ENCODE measurements at places on chromosomes 4 and X.

GRCh38 chr4:151797131-151797530 lies 36.3 kb upstream of the GATB start:
- DNase-seq = peak; percentile 6

GRCh38 chr4:88522702-88523324 lies 763 bp downstream of the PYURF start:
- peak; percentile 17 for DNase-seq

GRCh38 chr4:84574069-84574720 lies 8.7 kb upstream of the CDS1 start:
- no peak for DNase-seq

GRCh38 chr4:128307123-128307571 lies 19.5 kb upstream of the PGRMC2 start:
- no peak for DNase-seq

DNA sequence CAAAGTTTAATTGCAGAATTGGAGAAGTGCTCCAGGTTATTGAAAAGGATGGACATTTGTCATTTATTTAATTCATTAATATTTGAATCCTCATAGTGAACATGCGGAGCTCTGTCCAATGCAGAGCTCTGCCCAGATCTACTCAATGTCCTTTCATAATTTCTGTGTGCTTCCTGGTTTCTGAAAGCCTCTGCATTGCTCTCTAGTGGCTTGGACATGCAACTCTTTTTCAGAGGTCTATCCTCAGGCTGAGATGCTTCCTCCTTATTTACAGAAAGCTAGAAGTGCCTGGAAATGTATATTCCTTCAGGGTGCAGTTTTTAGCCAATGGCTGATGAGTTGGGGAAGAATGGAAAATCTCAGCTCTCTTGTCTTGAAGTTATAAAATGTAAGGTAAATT lies 786.1 kb upstream of the AADAT start:
- no peak for DNase-seq

- no peak for DNase-seq
Observed at GRCh38 chr4:71540749-71541269, 202.0 kb downstream of the SLC4A4 start.

DNA sequence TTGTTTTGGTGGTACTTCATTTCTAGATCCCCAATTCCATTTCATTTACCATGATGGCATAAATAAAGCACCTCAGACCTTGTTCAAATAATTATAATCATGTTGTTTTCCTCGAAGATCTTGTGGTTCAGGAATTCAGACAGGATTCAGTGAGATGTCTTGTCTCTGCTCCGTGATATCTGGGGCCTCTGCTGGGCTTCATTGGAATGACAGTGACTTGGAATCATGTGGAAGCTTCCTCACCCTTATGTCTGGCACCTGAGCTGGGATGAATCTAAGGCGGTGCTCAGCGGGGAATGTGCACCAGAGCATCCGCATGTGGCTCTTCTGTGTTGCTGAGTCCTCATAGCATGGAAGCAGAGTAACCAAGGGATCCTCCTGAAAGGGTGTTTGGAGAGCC lies 132.2 kb downstream of the VEGFC start:
- DNase-seq = no peak

GRCh38 chrX:443536-444210 lies 57.0 kb upstream of the PPP2R3B start:
- DNase-seq = no peak

- DNase-seq = no peak
Observed at GRCh38 chr4:145345401-145345800, 136.3 kb upstream of the SMAD1 start.

GRCh38 chrX:149650162-149650561 lies 18.6 kb upstream of the TMEM185A start:
- DNase-seq = no peak

DNA sequence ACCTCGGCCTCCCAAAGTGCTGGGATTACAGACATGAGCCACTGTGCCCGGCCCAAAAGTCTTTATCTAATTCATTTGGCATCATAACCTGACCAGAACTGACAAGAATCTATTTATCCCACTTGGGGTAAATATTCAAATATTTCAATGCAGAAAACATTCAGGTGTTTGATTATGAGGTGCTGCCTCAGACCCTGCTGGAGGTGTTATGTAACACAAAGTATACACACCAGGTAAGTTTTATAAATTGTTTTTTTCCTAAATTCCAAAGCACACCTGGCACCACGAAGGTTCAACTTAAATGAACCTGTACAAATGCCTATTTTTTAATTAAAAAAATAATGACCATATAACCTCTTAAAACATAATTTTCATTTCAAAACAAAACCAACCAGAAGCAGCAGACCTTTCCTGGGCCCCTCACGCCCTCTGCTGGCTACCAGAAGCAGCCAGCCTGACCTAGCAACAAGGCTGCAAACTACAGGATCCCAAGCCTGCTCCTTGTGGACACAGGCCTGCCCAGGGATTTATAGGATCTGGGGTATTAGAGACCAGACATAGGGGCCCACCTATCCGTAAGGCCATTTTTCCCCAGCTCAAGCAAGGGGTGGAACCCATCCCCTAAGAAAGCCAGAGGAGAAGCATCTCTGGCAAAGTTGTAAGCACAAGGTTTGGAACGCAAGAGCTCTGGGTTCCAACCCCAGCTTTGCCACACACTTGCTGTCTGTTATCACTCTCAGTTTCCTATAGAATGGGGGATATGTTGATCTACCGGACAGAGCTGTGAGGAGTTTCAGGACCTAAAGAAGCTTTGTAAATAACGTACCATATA lies 11.7 kb downstream of the OTUD5 start:
- DNase-seq = peak; percentile 80

DNA sequence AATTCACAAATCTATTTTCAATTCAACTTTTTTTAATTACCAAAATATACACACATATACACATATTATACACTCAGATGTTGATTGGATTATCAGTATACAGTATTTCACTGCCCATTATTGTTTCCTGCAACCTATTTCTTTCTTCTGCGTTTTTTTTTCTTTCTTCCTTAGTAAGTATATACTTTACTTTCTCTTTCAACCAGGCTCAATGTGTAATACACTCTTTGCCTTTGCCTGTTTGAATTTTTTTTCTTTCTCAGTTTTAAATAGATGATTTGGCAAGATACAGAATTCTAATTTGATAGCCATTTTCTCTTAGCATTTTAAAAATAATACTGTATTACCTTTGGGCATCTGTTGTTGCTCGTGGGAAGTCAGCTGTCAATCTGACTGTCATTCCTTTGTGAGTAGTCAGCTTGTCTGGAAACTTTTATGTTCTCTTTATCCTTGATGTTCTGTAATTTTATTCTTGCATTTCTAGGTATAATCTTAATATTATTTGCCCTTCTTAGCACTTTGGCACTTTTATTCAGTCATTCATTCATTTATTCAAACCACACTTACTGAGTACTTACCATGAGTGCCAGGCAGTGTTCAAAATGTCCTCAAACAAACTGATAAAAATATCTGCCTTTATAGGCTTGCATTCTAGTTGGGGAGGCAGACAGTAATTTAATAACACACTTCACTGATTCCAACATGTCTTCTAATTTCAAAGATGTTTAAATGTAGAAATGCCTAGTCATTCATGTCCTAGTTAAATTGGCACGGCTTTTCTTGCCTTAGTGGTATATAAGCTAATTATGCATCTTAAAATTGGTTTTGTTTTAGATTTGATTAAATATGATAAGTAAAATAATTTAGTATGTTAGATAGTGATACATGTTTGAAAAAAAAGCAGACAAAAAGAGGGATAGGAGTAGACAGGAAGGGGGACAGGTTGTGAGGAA lies 3.7 kb downstream of the USP38 start:
- no peak for DNase-seq

DNA sequence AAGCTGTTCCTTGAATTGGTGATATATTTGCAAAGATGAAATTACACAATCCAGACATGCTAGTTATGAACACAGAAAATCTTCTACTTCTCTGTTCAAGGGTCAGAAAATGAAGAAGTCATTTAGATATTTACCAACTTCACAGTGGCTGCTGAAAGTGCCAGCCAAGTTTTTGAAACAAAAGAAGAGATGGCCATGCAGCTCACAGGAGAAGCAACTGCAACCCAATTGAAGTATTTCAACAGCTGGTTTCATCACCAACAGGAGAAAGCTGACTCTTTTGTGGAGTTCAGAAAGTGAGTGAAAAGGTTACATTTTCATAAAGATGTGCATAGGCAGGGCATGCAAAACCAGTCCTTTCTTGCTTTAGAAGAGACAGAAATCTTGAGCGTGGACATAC lies 70.1 kb upstream of the LSM6 start:
- DNase-seq = no peak

DNA sequence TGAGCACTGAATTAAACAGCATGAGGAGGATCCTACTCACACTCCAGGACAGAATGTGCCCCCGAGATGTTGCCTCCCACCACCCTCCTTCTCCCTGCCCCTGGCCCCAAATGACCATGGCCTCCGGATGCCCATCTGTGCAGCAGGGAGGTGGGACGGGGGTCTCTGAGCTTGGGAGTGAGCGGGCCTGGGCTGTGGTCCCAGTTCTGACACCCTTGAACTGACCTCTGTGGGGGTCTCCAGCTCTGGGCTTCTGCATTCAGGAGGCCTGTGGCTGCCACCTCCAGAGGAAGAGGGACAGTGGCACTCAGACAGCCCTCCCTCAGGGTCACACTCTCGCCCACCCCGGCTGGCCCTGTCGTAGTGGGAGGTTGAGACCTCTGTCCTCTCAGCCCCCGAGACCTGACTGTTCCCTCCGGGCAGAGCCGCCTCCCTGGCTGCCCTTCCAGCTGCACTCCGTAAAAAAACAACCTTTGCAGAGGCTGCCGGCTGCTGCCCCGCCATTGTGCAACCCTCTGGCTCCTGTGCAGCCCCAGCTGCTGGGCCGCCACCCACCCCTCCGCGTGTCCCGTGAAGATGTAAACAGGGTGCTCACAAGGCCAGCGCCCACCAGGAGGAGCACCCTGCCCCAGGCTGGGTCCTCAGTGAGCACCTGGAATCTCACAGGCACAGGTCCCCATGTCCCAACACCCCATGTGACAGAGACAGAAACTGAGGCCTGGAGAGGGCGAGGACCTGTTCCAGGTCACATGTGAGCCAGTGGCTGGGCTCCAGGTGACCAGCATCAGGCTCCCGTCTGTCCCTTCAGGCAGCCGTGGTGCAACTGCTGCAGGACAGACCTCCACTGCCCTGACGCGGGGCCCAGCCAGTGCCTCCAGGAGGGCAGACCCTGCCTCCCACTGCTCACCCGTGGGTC lies 39.6 kb downstream of the HTRA3 start:
- no peak for DNase-seq

DNA sequence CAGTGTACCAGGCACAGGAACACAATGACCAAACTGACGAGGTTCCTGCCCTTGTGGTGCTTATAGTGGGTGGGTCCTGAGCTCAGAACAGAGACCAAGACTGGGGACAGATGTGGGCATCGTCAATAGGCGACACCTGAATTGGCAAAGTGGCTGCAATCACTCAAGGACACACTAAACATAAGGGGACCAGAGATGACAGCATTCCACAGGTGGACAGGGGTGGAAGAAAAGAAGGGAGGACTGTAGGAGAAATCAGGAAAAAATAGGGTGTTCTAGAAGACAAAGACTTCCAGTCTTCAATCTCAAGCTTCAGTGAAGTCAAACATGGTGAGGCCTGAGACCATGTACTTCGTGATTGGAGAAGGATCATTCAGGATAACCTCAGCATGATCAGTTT lies 5.8 kb downstream of the SH3KBP1 start:
- DNase-seq = no peak

DNA sequence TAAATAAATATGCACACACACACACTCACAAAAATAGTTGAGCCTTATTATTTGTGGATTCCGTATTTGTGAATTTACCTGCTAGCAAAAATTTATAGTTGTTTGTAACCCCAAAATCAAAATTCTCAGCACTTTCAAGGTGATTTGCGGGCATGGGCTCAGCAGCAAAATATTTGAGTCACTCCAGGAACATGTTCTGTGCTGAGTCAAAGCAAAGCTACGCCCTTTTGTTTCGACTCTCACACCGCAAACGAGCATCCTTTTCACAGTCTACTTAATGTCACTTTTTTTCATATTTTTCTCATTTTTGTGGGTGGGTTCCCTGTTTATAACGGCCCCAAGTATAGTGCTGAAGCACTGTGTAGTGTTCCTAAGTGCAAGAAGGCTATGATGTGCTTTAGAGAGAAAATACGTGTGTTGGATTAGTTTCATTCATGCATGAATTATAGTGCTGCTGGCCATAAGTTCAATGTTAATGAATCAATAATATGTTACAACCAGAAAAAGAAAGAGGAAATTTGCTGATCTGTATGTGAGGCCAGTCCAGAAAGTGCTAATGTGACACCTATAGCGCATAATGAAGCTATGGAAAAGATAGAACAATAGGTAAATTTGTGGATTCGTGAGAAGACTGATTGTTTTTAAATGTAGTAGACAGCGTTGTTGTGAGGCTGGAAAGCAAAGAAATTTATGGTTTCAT lies 723.2 kb upstream of the AGA start:
- DNase-seq = no peak

DNA sequence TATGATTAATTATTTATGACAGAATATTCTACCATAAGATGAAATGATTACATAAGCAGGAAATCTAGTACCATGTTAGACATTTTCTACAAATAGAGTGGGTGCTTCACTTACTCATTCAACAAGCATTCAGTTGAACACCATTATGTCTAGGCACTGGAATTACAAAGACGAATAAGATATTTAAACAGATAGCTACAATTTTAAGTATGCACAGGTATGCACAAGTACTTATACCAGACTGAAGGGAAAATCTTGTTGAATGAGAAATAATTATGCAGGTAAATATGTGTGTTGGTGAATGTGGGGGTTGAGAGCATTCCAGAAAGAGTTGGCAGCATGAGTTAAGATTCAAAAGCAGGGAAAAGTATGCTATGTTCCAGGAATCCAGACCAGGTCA lies 107.3 kb upstream of the CNKSR2 start:
- no peak for DNase-seq

GRCh38 chrX:118780509-118780908 lies 43.1 kb upstream of the ZCCHC12 start:
- no peak for DNase-seq

DNA sequence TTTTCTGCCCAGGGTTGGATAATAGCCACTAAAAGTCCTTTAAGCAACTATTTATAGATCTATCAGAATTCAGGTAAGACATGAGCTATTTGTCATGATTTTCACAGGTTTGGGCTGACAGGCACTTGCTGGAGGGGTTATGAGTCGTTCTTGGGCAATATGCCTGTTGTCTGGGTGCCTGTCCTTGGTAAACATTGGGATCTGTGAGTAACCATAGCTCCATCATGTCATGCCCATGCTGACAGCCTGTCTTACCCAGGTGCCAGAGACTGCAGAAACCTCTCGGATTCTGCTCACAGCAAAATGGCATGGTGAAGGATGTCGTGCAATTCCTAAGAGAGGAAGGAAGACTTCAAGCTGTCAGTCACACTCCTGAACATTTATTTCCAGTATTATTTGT lies 116.0 kb upstream of the PUDP start:
- DNase-seq = peak; percentile 45

DNA sequence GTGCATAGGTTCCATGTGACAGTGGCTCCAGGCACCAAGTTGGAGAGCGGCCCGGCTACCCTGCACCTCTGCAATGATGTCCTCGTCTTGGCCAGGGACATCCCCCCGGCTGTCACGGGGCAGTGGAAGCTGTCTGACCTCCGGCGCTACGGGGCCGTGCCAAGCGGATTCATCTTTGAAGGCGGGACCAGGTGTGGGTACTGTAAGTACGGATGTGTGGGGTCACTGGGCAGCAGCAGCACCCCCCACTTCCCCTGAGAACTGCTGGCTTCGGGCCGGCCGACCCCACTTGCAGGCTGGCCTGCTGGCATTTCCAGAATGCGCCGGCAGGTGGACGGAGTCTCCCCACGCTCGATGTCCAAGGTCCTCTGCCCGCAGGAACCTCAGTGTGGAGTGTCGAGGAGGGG lies 13.2 kb downstream of the DOK7 start:
- no peak for DNase-seq

All from AG08395 (cell line).